ENCODE measurements at places on chromosomes 7 and 10.

GRCh38 chr7:4799508-4800268 is 24.3 kb downstream of the AP5Z1 start:
- no peak for DNase-seq

GRCh38 chr7:127252778-127253280 is at the start of gene GRM8:
Gene GRM8 (minus strand): TSS chr7:127252941.
- no peak for DNase-seq

GRCh38 chr7:26179826-26180497 is 20.6 kb downstream of the HNRNPA2B1 start:
- no peak for DNase-seq

- no peak for DNase-seq
Measured at GRCh38 chr7:73515178-73515577, 6.9 kb downstream of the BAZ1B start.

GRCh38 chr10:88291289-88292184 is 291.6 kb downstream of the RNLS start:
- no peak for DNase-seq

GRCh38 chr10:5496261-5497250 is 2.8 kb downstream of the CALML5 start:
- DNase-seq = no peak

- no peak for DNase-seq
Measured at GRCh38 chr10:27391916-27392315, 112.2 kb upstream of the RAB18 start.

DNA sequence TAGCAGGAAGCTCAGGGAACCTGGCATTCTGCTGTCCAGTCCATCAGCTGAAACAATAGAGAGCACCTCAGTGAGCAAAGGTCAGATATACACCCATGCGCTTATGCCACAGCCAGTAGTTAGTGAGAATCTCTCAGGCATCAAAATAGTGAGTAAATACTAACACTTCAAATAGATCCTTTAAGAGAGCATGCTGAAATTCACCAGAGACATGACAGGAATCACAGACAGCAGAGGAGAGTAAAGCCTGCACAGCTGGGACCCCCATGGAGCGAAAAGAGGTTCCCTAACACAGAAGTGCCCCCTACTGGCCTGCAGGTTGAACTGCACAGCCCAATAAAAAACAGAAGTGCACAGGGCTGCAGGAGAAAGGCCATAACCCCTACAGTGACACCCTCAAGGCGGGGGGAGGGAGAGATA is 57.6 kb upstream of the ANTXRL start:
- DNase-seq = no peak

GRCh38 chr10:30364345-30365268 is 15.5 kb upstream of the MTPAP start:
- no peak for DNase-seq

- DNase-seq = no peak
Measured at GRCh38 chr10:128588402-128588801, 462.2 kb upstream of the MKI67 start.

GRCh38 chr10:61487506-61487905 is 34.3 kb upstream of the TMEM26 start:
- no peak for DNase-seq

DNA sequence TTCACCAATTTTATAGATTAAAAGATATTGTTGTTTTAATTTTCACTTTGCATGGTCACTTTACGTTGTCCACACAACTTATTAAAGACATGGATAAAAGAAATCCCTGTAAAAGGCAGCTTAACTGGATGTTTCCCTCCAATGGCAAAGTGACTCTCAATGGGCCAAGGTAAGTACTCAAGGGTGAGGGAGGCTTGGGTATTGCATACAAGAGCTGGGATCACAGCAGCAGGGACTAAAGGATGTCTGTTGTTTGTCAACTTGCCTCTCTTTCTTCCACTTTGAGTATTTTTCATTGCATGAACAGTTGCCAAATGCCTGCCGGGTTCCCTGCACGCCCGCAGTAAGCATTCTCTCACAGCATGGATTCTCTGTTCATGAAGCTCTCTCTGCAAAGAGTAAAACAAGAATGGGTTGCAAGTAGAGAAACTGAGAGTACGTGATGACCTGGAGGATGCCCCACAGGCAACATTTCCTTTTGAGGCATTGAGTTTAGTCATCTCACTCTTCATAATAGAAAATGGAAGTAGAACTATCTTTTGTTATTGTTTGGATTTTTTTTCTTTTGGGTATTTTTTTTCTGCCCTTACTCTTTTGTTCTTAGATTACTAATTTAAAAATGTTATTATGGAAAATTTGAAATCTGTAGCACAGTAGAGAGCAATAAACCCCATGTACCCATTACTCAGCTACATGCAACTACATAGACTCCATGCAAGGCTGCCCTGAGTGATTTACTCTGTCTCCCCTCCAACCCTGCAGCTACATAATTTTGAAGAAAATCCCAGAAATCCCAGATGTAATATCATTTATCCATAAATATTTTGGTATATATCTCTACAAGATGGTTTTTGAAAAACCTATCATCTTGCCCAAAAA is 26.3 kb downstream of the GPR141 start:
- DNase-seq = no peak

- DNase-seq = no peak
Measured at GRCh38 chr10:5668429-5668828, 2.0 kb upstream of the ASB13 start.

GRCh38 chr7:34982371-34983019 is 54.8 kb downstream of the DPY19L1 start:
- DNase-seq = no peak

GRCh38 chr7:33762151-33762910 is 143.0 kb upstream of the BMPER start:
- DNase-seq = no peak

- no peak for DNase-seq
Measured at GRCh38 chr7:33604056-33604455, 301.3 kb upstream of the BMPER start.

DNA sequence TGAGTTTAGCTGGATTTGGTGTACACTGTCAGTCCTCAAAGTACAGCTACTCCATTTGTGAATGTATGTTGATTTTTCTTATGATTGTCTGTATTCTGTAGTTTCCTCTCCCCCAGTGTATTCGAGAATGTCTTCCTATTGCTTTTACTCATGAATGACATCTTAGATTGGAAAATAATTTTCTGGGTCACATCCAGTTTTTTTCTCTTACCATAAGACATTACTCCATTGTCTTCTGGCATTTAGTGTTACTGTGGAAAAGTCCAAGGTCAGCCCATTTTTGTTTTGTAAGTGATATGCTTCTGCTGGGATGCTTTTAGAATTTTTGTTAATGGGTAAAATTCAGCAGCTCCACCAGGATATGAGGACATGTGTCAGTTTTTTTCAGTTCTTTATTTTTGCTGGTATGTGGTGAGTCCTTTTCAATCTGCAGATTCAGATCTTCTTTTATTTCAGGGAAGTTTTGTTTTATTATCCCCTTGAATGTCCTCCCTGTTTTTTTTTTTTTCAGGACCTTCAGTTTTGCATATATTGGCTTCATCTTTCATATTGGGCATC is 33.6 kb downstream of the WAC start:
- DNase-seq = no peak

DNA sequence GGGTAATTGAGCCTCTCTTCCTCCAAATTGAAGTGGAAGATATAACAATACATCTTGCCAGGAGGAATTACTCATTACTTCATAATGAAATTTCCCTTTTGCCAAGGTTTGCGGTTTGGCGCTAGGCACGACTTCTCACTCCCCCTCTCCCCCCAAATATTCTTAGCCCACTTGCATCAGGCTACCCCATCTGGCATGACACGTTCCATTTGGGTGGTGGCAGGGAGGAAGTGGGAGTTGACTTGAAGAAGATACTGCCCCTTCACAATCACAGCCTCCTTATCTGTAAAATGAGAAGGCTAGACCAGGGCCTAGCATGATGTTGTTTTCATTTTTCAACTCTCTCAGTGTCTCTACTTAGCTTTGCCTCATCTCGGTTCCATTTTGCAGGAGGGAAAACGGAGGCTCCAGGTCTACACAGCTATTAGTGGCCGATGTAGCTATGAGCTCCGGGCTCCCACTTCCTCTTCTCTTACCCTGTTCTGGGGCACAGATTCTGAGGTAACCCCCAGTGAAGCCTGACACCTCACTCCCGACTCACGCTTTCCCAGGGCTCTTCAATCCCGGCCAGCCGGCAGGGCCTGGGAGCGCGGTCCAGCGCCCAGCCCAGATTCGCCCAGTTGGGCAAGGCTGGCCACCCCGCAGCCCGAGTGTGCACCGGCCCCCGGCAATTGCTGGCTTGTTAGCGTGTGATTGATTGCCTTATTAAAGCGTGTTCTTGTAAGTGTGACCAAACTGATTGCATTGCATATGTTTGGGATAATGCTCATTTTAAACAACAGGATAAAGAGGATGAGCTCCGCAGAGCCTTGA is 6.5 kb downstream of the EVX1 start:
- DNase-seq = no peak

- DNase-seq = no peak
Measured at GRCh38 chr7:44824894-44825526, 22.9 kb downstream of the H2AZ2 start.

- DNase-seq = no peak
Measured at GRCh38 chr10:11086177-11086840, 68.6 kb downstream of the CELF2 start.

GRCh38 chr7:142614116-142614515 is 135.2 kb upstream of the PRSS1 start:
- DNase-seq = no peak

- peak; percentile 86 for DNase-seq
Measured at GRCh38 chr10:132387764-132388210, 9.2 kb upstream of the PWWP2B start.

GRCh38 chr7:158827411-158828132 is 1.7 kb downstream of the ESYT2 start:
- DNase-seq = no peak

DNA sequence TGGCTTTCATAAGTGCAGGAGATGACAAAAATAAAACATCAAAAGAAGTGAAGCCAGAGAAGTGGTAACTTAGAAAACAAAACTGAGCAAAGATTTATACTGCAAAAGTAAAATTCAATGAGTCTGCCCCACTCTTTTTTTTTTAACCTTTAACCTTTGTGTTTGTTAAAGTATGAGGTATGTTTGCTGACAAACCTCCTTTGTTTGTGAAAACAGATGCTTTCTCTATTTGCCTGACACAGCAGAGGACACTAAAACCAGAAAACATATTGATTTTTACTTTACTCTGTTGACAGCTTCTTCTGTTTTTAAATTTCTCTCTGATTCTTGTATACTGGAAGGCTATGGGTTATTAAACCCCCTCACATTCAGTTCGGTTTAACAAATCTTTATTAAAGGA is 57.6 kb downstream of the SGMS1 start:
- DNase-seq = no peak

- no peak for DNase-seq
Measured at GRCh38 chr7:104230606-104231005, 22.8 kb upstream of the ORC5 start.

GRCh38 chr10:103811463-103811862 is 43.9 kb downstream of the SH3PXD2A start:
- no peak for DNase-seq

DNA sequence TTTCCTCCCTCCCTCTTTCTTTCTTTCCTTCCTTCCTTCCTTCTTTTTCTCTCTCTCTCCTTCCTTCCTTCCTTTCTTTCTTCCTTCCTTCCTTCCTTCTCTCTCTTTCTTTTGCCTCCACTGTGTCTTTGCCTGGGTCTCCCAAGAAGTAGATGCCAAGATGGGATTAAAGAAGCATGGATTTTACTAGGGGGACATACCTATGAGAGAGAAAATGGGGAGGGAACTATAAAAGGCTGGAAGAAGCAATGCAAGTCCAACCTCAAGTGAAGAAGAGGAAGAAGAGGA is 33.3 kb upstream of the CRTAC1 start:
- no peak for DNase-seq

DNA sequence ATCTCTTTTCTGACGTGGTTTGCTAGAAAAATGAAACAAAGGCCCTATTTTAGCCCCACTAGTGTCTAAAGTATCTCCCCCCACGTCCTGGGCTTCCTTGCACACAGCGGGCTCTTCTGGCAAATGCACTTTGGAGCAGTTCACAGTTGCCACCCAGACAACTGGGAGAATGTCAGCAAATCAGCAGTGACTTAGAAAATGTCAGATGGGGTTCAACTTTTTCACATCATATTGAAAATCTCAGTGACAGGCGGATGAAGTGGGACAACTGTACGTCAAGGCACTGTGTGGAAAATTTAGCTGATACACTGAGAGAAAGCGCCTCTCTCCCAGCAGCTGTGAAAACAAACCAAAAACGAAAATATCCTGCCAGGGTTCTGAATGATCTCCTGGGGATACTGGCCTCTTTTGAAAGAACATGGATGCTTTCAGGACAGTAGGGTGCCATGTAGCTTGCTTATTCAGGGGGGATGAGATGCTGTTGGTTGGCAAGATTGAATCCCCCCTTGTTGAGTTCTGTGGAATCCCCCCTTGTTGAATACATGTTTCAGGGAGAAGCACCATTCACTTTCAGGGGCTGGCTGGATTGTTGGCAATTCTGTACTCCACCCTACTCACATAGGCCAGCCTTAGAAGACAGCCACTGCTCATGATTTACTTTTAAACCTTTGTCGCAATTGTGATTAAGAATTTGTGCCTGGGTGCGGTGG is 372.8 kb upstream of the CELF2 start:
- no peak for DNase-seq

DNA sequence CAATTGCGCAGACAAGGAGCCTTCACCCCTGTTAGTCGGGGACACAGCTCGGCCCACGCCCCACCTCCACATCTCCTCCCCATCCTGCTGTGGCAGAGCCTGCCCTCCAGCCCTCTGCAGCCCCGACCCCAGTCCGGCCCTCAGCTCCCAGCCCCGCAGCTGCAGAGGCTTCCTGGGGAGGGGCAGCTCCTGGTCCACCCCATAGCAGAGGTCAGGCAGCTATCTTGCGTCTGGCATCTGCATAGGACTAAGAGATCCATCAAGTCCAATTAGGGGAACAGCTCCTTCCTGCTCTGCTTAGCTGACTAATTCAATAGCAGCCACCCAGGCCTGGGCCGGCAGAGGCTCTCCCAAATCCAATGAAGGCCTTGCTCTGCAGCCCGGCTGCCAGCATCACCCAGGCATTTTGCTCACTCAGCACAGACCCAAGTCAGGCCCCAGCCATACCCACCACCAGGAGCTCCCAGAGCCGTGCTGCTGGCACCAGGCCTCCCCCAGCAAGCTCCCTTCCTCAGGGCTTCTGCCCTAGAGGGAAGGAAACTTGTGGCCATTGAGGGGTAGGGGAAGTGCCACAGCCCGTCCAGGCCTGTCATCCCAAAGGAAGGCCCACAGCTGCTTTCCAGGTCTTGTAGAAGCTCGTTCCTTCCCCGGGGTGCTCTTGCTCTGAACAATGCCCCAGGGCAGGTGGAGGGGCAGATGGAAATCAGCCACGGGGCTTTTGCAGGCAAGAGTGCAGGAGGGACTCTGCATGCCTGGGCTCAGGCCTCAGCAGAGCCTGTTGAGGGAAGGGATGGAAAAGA is 106.2 kb upstream of the RET start:
- no peak for DNase-seq
